ENCODE measurements at places on chromosomes 6 and 20. TPM values are rescaled to one million over a fixed set of nuclear protein-coding genes. Genes with fewer than 3 reads are reported as not detected.

The ASIP gene
- total RNA-seq, result not detected

The COL19A1 gene
- total RNA-seq, result not detected

The CSNK2B gene
- 179 TPM for total RNA-seq

The ZNF165 gene
- total RNA-seq, result 0.94 TPM

The SSTR4 gene
- total RNA-seq, result 0.86 TPM

The CCN5 gene
- total RNA-seq, result 31.4 TPM

The GJA10 gene
- total RNA-seq, result not detected

The ULBP3 gene
- 3.9 TPM for total RNA-seq

The BPIFA1 gene
- total RNA-seq, result not detected

The RIMS1 gene
- total RNA-seq, result not detected

The SLC22A2 gene
- total RNA-seq, result not detected
